ENCODE measurements at places on chromosomes 7 and 10.

- peak; percentile 44 for DNase-seq
Measured at GRCh38 chr10:57338823-57339558, 928.7 kb downstream of the IPMK start.

GRCh38 chr10:104297697-104298660, 29.0 kb downstream of the GSTO2 start:
- DNase-seq = peak; percentile 59

DNA sequence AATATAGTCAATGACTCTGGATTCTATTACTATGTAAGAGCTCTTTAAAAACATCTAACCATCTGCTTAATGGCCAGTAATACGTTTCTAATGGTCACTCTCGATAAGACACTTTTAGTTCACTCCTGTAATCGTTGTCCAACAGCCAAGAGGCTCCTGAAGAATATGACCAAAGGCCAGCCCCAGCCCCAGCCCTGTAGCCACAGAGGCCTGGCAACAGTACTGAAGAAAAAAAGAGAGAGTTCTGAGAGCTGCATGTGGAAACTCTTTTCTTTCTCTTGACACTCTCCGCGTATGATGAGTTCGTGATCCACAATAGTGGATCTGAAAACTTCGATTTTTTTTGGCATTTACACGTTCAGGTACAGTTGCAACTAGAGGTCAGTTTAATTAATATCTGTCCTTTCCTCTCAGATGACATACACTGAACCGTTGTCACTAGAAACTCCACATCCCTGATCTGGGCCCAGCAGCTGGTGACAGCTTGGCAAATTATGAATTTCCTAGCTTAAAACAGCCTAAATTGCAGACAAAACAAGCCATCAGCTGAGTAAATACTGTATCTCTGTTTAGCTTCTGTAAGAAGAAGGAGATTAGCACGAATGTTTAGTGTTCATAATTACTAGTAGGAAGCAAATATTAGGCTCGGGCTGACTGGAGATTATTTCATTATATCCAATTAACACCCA, 456.7 kb downstream of the LRMDA start:
- no peak for DNase-seq

DNA sequence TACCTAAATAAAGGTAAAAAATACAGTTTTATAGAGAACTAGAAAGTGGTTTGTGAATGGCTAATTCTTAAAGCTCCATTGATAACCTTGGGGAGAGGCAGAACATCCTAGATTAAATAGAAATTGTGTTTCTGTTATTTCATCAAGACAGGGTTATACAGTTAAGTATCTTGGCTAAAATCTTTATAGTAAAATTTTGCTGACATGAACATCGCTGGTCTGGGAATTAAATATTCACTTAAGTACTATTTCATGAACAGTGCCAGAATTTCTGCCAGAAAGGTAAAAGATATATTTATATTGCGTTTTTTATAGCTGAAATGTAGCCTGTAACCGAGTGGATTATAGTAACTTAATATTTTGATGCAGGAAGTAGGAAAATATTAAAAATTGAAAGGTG, 53.7 kb upstream of the HBP1 start:
- DNase-seq = no peak

DNA sequence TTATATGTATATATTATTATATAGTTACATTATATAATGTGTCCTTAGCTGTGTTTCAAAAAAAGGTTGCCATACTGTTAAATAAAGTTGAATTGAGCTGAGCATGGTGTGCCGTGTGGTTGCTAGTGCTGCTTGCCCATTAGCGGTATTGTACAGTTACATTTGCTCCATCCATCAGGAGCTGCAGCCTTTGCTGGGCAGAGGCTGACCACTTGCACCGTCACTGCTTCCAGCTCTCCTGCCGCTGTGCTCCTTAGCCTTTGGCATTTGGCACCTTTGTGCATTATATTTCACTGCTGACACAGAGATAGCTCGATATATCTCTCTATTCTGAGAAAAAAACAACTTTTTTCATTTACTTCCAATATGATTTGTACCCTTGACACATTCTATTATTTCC, 372.2 kb downstream of the PHTF2 start:
- no peak for DNase-seq

- no peak for DNase-seq
Measured at GRCh38 chr10:130025811-130026485, 61.9 kb upstream of the EBF3 start.

GRCh38 chr7:148515728-148516695, 74.6 kb upstream of the C7orf33 start:
- no peak for DNase-seq

- no peak for DNase-seq
Measured at GRCh38 chr10:50566150-50566549, 57.6 kb downstream of the SGMS1 start.

DNA sequence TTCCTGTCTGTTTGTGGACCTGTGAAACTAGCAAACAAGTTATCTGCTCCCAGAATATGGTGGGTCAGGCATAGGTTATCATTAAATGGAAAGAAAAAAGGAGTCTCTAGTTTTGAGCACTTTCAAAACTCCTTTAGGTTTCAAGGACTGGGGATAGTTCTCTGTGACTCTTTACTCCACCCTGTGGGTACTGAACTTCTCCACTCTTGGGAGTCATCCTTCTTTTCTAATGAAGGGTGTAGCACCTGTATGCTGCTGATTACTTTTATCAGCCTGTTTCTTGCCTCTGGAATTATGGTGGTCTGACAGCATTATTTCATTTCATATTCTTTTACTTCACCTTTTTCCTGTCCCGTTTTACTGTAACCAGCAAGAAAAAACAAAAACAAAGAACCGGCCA, 6.7 kb downstream of the GNAI1 start:
- DNase-seq = no peak

- no peak for DNase-seq
Measured at GRCh38 chr10:44682507-44682906, 228.6 kb upstream of the TMEM72 start.

DNA sequence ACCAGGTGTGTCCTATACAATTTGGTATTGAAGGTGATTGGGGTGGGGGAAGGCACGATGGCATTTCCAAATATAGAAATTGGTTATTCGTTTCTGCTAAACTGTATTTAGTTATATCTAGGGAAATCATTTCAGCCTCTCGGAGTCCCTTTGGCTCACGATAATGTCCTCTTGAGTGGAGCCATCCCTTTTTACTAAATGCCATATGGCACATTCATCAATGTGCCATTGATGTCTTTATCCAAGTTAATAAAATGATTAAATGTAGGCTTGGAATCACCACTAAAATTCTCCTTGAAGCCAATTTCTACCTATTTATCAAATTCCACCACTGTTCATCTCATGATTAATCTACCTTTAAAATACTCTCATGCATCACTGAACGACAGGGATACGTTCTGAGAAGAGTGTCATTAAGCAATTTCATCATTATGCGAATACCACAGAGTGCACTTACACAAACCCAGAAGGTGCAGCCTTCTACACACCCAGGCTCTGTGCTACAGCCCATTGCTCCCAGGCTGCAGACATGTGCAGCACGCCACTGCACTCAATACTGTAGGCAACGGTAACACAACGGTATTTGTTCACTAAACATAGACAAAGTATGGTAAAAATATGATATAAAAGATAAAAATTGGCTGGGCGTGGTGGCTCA, 219.2 kb upstream of the C7orf33 start:
- no peak for DNase-seq

DNA sequence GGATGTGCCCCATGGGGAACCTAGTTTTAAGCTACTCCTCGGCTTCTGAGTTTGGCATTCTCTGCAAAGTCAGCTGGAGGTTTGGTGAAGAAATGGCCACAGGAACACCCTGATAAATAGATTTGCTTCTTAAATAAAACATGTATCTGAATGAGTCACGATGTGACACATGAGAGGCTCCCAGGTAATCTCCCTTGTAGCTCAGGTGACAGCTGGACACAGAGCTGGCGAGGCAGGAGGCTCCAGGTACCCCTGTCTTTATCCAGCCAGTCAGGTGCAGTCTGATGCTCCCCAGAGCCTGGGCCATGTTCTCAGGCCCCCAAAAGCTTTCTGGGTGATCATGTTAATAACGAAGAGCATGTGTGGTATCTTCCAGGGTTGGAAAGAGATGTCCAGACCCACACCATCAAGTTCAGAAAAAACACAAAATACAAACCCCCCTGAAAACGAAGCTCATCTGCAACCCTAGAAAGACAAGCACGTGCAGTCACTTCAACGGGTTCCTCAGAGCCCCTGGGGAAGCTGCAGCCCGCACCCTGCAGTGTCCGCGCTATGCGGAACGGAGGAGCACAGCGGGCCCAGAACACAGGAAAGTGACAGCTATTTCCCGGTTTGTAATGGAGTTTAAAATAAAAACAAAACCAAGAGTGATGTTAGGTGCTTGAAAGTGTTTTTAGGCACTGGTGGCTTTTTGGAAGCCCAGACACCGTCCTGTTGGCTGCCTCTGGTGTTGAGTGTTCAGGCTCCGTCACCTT, 69.4 kb downstream of the ZRANB1 start:
- DNase-seq = no peak
